ENCODE measurements at places on chromosomes 12 and 14. TPM values are rescaled to one million over a fixed set of nuclear protein-coding genes. Genes with fewer than 3 reads are reported as not detected.

EPYC gene
- total RNA-seq: not detected

OVCH1 gene
- under 0.01 TPM for total RNA-seq

KRT79 gene
- total RNA-seq: not detected

SLC8A3 gene
- under 0.01 TPM for total RNA-seq

GPR84 gene
- not detected for total RNA-seq

LUM gene
- 191 TPM for total RNA-seq

ASIC1 gene
- 0.85 TPM for total RNA-seq

TMPRSS12 gene
- total RNA-seq: not detected

BTG1 gene
- total RNA-seq: 11.6 TPM

RTN1 gene
- under 0.01 TPM for total RNA-seq

INHBC gene
- total RNA-seq: not detected

PNN gene
- total RNA-seq: 30.1 TPM

FAM222A gene
- total RNA-seq: 0.38 TPM

CMA1 gene
- not detected for total RNA-seq

SIX4 gene
- 8.1 TPM for total RNA-seq

EML5 gene
- total RNA-seq: under 0.01 TPM

SLC7A7 gene
- 21.4 TPM for total RNA-seq

SYCP3 gene
- 0.85 TPM for total RNA-seq

ADGRD1 gene
- 1.1 TPM for total RNA-seq

TGFB3 gene
- 7.3 TPM for total RNA-seq

AGAP2 gene
- 0.28 TPM for total RNA-seq

MAP1LC3B2 gene
- 0.28 TPM for total RNA-seq

PRPH gene
- total RNA-seq: under 0.01 TPM

CFAP73 gene
- not detected for total RNA-seq

NOVA1 gene
- 2.5 TPM for total RNA-seq

TAS2R8 gene
- not detected for total RNA-seq

FZD10 gene
- not detected for total RNA-seq

YEATS4 gene
- total RNA-seq: 15.3 TPM

CLEC4A gene
- total RNA-seq: not detected

MYL2 gene
- total RNA-seq: not detected

C14orf119 gene
- 57.7 TPM for total RNA-seq

KERA gene
- total RNA-seq: not detected

TSPAN19 gene
- not detected for total RNA-seq

GPRC5D gene
- not detected for total RNA-seq

CBX5 gene
- total RNA-seq: 18.0 TPM

IL22 gene
- total RNA-seq: not detected

NOP9 gene
- 34.7 TPM for total RNA-seq

NGB gene
- total RNA-seq: not detected

ZDHHC22 gene
- not detected for total RNA-seq

DCN gene
- 321 TPM for total RNA-seq

ST8SIA1 gene
- total RNA-seq: 0.28 TPM

FOS gene
- 14.8 TPM for total RNA-seq

LALBA gene
- not detected for total RNA-seq

COCH gene
- total RNA-seq: 1.7 TPM

TPPP2 gene
- total RNA-seq: not detected

CELA1 gene
- not detected for total RNA-seq

C14orf132 gene
- 20.9 TPM for total RNA-seq

ART4 gene
- total RNA-seq: 7.9 TPM

Data from regular cardiac myocyte (primary cell).